ENCODE measurements at places on chromosomes 2 and 18.

- DNase-seq, result no peak
Measured at GRCh38 chr2:62744603-62745002, 39.1 kb downstream of the EHBP1 start.

DNA sequence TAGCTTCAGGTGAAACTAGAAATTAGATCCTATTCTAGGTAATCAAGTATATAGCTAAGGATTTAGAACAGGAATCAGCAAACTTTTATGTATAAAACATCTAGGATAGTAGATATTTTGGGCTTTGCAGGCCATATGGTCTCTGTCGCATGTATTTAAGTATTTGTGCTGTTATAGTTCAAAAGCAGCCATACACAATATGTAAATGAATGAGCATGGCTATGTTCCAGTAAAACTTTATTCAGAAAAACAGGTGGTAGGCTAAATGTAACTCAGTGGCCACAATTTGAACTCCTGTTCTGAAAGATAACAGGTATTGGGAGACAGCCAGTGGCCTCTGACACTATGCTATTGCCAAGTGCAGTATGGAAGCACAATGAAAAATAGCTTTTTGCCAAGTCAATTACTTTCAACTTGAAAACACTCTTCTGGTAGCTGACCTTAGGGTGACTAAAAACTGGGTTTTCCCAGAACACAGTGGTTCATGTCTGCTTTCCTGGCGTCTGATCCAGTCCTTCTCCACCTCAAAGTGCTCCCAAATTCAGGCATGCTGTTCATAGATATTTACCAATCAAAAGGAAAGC lies 304.7 kb upstream of the SYT4 start:
- DNase-seq, result no peak

GRCh38 chr2:112666761-112667122 lies 21.0 kb downstream of the SLC20A1 start:
- no peak for DNase-seq

DNA sequence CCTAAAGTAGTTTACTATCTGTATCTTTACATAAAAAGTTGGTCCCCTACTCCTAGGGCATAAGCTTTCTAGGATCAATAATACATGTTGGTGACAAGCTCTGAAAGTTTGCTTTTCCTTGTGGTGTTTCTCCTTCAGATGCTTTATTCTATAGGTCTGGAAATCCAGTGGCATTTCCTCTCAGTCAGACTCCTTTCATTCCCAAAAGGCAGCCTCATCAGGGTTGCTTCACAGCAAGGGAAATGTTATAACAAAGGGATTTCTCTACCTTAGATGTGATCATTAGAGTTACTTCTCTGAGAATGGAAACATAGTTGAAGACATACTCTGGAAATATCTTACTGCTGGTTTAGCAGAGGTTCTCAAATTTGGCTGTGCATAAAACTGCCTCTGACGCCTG lies 1072.4 kb upstream of the ZEB2 start:
- DNase-seq, result no peak

DNA sequence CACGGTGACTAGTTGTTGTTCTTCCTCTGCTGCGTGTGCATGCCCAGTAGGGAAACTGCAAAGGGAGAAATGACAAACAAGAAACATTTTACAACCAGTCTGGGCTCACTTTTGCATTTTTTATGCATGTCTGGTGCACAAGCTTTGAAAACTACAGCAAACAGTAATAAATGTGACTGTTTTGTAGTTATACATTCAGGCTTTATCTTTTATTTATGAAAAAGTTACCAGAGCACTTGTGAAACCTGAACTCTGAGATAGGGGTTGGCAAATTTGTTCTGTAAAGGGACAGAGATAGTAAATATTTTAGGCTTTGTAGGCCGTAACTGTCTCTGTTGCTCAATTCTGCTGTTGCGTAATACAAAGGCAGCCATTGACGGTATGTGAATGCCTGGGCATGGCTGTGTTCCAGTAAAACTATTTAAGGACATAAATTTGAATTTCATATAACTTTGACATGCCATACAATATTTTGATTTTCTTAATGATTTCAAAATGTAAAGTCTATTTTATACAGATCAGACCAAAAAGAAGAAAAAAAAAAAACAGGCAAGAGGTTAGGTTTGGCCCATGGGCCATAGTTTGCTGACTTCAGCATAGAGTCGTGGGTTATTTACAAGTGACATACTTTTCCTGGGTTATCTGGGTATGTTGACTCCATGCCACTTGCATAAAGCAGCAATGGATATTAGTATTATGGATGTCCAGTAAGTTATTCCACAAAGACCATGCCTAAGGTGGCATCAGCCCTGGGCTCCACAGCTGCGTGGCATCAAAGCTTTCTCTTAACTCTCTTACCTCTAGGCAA lies 53.6 kb upstream of the EML6 start:
- DNase-seq, result no peak

DNA sequence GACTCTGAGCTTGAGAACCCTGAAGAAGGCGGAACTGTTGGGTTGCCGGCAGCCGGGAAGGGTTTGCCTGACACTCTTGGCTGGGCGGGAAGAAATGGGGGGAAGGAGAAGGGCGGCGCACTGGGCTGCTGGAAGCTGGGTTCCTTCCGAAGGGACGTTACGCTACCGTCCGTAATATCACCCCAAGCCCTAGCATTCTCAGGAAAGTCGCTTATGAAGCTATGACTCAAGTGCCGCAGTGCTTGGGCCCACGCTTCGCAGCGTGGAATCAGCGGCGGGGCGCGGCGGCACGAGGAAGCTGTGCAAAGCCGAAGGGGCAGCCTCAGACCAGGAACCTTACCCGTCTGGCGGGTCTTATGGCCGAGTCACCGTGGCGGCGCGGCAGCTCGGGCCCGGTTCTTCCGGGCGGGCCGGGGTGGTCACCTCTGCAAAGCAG lies 50.2 kb upstream of the SIGLEC15 start:
- DNase-seq, result peak; percentile 34

GRCh38 chr18:33495278-33495677 lies 54.8 kb upstream of the CCDC178 start:
- no peak for DNase-seq

GRCh38 chr18:48328473-48329210 lies 80.5 kb downstream of the ZBTB7C start:
- DNase-seq, result no peak

- no peak for DNase-seq
Measured at GRCh38 chr2:3729786-3730185, 26.4 kb downstream of the DCDC2C start.

- DNase-seq, result peak; percentile 23
Measured at GRCh38 chr2:95274291-95275150, at the start of gene PROM2. PROM2 (plus strand) TSS chr2:95274449; CDS start chr2:95274586, 137 bp downstream.

DNA sequence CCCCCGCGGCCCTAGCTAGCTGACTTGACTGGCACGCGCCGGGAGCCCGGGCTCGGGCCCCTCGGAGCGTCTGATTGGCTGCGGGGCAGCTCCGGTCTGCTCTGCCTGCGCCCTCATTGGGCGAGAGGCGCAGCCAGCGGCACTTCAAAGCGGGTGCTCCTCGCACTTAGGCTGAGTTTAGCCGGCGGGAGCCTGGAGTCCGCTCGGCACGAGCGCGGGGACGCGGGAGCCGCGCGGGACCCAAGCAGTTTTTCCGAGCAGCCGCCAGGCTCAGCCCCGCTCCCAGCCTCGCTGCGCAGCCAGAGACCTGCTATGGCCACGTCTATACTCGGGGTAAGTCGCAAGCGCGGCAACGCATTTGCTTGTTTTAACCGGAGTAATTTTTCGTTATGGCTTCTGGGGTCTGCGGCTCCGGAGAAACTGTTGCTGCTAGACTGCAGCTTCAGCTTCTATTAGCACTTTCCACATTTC lies at the start of gene SP9:
Gene SP9 (plus strand): TSS at position 174 of the 471 bp plus-strand sequence. CDS start 139 bp downstream, at position 313.
- DNase-seq, result no peak

DNA sequence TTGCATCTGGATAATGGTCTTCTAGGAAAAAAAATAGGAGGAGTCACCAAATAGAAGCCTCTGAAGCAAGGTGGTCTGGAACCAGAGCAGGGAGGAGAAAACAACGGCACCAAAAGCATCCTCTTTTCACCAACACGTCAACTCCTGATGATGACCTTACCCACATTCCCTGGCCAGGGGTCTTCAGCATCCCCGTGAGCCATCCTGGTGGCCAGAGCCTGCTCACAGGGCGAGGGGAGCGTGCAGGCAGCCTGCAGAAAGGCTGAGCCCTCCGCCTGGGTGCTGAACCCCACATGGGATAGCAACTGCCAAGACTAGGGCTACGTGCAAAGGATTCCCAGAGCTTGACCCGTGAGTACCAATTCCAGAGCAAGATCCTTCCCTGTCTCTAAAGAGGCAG lies 191.0 kb downstream of the NDUFA10 start:
- peak; percentile 5 for DNase-seq

- DNase-seq, result no peak
Measured at GRCh38 chr2:169823996-169824372, 721 bp downstream of the METTL5 start.

DNA sequence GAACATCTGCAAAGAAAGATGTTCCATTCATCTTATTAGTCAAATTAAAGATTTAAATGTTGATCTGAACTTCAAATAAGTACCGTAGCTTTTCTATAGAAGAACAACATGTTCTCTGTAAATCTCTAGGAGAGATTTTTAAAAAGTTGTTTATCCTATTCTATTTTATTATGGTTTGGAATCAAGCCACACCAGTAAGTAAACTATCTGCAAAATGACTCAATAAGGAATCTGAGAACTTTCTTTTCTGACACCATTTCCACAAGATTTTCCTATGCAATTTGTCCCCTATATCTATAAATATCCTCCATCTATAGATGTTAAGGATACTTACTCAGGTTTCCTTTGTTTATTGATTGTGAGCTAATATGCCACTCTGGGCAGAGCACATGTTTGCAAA lies 736.6 kb downstream of the CBLN2 start:
- no peak for DNase-seq

DNA sequence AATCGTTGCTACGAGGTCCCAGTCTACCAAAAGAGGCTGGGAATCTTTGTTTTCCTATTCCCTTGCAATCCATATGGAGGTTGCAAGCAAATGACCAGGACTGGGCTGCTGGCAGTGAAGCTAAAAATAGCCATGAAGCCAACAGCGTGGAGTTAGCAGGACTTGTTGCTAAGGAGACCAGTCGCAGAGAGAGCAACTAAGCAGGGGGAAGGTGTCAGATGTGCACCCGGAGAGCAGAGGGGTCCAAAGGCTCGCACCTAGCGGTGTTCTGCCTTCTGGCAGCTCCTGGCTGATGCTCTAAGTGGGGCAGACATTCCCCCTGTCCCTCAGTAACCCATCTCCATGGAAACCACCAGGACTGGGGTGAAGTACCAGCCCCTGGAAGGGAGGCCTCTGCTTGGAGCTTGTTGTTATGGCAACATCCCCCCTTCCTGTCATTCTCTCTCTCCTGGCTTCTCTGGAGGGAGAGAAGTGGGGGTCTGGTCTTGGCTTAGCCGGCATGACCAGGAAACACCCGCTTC lies 84.6 kb downstream of the DNMT3A start:
- no peak for DNase-seq

GRCh38 chr18:70430501-70431173 lies 141.8 kb downstream of the SOCS6 start:
- DNase-seq, result no peak

- no peak for DNase-seq
Measured at GRCh38 chr18:11859282-11859830, 8.1 kb downstream of the CHMP1B start.

- no peak for DNase-seq
Measured at GRCh38 chr2:105928563-105928962, 183.9 kb downstream of the NCK2 start.

DNA sequence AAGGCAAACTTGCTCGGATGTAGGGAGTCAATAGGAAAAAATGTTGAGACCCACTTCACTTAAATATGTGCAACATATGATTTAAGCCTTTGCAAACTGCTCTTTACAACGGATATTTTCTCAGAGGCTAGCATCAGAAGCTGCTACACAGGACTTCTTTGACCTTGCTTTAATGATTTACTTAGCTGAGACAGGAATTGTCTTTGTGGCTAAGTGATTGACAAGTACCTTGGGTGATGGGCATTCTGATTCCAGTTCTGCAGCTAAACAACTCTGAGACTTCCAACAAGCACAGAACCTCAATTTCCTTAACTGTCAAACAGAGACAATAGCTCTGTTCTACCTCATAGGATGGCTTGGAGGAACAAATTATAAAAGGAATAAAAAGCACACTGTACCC lies 150.2 kb downstream of the NCKAP5 start:
- DNase-seq, result no peak

DNA sequence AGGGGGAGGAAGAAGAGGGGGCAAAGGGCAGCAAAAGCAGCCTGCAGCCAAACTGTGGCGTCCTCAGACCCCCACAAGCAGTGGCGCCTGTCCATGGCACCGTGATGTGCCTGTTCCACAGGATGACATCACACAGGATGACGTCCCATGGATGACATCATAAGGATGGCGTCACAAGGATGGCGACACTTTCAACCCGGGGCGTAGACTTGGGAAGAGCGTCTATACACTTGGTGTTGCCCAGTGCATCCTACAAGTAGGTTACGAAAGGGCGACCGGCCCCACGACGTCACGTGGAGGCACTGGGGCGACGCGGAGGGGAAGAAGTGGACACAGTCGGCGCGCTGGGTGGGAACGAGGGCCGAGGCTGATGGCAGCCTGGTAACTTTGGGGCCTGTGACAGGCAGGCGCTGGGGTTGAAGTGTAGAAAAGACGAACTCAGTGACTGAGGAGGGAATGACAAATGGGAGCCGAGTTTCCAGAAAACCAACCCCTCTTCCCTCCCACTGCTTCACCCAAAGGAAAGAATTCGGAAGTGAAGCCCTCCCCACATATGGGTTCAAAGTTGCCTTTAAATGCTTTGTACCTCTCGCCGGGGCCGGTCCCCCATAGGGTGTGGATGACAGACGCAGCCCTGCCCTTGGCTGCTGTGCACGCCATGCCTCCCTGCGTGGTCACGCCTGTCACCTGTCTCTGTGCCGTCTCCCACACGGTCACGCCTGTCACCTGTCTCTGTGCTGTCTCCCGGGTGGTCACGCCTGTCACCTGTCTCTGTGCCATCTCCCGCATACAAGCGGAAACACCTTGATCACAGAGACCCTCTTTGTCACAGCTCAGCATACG lies 13.4 kb upstream of the KCNG2 start:
- DNase-seq, result no peak

GRCh38 chr2:17429130-17429529 lies 89.1 kb downstream of the RAD51AP2 start:
- no peak for DNase-seq

- no peak for DNase-seq
Measured at GRCh38 chr18:9993521-9994025, 79.8 kb downstream of the VAPA start.

- DNase-seq, result peak; percentile 79
Measured at GRCh38 chr2:7097353-7097895, 180.2 kb downstream of the RNF144A start.

GRCh38 chr2:211401328-211401727 lies 844.9 kb downstream of the CPS1 start:
- no peak for DNase-seq

DNA sequence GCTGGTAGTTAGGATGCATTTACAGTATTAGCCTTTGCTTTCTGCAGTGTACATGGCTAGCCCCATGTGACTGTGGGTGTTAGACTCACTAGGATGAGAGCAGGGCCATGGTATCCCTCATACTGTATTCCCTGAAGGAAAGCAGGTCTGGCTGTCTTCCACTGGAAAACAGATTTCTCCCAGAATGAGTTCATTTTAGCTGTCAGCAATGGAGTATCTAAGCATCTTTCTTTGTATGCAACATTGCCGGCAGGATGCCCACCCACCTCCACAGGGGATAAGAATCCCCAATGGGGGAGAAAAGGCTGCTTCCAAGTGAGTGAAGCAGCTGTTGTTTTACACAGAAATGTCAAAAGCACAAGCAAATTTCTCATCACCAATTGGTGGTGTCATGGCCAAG lies 142.7 kb upstream of the KLHL14 start:
- DNase-seq, result no peak

- no peak for DNase-seq
Measured at GRCh38 chr18:73839441-73839840, 308.2 kb downstream of the FBXO15 start.

- DNase-seq, result no peak
Measured at GRCh38 chr18:24797981-24798380, 337.5 kb downstream of the HRH4 start.
